ENCODE measurements at places on chromosomes 3 and 15.

- DNase-seq: no peak
Measured at GRCh38 chr3:15690748-15691147, 89.2 kb downstream of the BTD start.

- DNase-seq: no peak
Measured at GRCh38 chr3:187759601-187760000, 14.3 kb upstream of the BCL6 start.

DNA sequence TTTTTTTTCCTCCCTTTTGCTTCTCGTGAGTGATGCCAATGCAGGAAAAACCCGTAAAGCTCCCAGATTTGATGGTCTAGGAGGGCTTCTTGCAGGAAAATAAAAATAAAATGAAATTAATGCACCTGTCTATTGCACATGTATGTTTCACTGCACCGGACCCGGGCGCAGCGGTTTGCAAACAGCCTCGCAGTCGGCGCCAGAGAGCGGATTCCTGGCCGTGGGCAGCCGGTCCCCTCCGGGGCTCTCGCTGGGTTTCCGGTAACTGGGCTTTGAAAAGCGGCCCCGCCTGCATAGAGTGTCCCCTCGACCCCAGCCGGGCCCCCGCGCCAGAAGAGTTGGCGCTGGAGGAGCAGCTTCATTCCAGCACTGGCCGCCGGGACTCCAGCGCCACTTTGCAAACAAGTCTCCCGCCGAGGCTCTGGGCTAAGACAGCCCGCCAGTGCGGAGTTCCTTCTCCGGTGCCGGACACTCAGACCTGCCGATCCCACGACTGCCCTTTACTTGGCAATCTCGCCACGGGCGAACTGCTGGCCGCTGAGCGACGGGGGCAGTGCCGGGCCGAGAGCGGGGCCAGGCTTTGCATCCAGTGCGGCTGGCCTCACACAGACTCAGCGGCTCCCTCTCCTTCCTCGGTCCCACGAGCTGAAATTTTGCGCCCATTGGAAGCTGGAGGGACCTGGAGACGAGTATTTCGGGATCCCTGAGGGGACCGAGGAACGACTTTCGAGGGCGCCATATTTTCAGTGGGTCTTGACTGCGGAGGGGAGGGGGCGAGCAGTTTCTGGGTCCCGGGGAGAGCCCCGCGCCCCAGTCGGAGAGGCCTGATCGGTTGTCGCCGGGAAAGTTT lies 225.9 kb upstream of the C2CD4B start:
- no peak for DNase-seq

- no peak for DNase-seq
Measured at GRCh38 chr15:66937588-66937987, 127.8 kb upstream of the SMAD3 start.

- no peak for DNase-seq
Measured at GRCh38 chr3:43699864-43700263, 9.1 kb downstream of the ABHD5 start.
